ENCODE measurements at places on chromosomes 1 and 21.

GRCh38 chr1:165034136-165034809, 322.2 kb downstream of the LMX1A start:
- no peaks in the 10 kb centered on the region for H3K36me3 ChIP-seq
- H3K27ac ChIP-seq, result no peak overlapping the region
- no peaks in the 10 kb centered on the region for H3K27me3 ChIP-seq
- H3K4me1 ChIP-seq, result peaks cover 10% of the 10 kb centered on the region
- H3K4me3 ChIP-seq, result no peak overlapping the region

DNA sequence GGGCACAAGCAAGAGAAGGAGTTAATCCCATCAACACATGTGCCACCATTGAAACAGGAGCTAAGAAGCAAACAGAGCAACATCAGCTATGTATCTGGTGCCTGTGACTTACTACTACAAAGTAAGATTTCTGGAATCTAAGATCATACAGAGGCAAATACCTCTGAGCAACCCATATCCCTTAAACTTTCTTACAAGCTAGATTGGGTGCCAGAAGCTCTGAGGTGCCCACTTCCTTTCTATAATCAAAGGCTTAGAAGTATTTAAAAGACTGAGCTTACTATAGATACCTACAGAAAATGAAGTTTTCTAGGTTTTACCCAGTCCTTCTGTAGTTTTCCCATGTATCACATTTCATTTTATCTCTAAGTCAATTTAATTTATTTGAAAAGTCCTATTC, 44.4 kb upstream of the ADAM30 start:
- H3K27ac ChIP-seq, result no peak overlapping the region
- no peaks in the 10 kb centered on the region for H3K27me3 ChIP-seq

DNA sequence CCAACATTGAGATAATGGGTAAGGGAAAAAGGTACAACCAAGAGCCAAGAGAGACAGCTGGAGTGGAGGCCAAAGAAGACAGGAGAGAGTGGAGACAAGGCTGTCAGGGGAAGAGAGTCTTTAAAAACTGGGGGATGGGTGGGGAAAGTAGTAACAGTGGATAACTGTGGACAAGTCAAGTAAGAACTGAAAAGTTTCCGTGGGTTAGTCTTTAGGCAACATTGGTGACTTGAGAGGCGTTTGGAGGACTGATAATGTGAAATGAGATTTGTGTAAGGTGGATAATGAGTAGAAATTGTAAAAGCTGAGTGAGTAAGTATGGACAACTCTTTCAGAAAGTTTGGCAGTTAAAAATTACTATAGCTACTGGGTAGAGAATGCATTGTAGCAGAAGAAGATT, 10.4 kb downstream of the PPP2R5A start:
- H3K4me1 ChIP-seq, result peaks cover 62% of the 10 kb centered on the region
- DNase-seq, result no peak
- no peaks in the 10 kb centered on the region for H3K27me3 ChIP-seq
- H3K36me3 ChIP-seq, result no peaks in the 10 kb centered on the region
- no peak overlapping the region for H3K4me3 ChIP-seq
- H3K27ac ChIP-seq, result no peak overlapping the region

DNA sequence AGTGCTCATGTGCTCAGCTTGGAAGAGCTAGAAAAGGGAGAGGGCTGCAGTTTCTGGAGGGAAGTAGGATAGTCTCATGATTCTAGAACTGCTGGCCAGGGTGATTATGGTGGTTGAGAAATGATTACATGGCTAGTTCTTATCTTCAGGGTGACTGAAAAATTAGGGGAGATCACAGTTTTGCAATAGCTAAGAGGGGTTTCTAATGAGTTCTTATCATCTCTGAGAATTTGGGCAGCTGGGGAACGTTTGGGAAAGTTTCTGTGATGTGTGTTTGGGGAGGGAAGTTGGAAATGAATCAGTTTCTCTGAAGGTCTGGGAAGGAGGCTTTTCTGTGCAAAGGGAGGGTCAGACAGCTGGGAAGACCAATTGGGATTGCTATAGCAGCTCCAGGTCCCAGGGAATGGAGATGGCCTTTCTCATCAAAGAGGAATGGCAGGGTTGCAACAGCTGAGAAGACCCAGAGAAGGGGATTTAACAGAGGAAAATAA, 7.6 kb upstream of the RHOU start:
- no peaks in the 10 kb centered on the region for H3K27me3 ChIP-seq
- no peak for DNase-seq
- no peak overlapping the region for H3K4me3 ChIP-seq
- no peaks in the 10 kb centered on the region for H3K4me1 ChIP-seq
- no peak overlapping the region for H3K27ac ChIP-seq
